Foreskin melanocyte (primary cell): ENCODE measurements at places on chromosomes 3 and 15.
A peak's percentile ranks its signal among the peaks of the same experiment; 100 is the strongest.

DNA sequence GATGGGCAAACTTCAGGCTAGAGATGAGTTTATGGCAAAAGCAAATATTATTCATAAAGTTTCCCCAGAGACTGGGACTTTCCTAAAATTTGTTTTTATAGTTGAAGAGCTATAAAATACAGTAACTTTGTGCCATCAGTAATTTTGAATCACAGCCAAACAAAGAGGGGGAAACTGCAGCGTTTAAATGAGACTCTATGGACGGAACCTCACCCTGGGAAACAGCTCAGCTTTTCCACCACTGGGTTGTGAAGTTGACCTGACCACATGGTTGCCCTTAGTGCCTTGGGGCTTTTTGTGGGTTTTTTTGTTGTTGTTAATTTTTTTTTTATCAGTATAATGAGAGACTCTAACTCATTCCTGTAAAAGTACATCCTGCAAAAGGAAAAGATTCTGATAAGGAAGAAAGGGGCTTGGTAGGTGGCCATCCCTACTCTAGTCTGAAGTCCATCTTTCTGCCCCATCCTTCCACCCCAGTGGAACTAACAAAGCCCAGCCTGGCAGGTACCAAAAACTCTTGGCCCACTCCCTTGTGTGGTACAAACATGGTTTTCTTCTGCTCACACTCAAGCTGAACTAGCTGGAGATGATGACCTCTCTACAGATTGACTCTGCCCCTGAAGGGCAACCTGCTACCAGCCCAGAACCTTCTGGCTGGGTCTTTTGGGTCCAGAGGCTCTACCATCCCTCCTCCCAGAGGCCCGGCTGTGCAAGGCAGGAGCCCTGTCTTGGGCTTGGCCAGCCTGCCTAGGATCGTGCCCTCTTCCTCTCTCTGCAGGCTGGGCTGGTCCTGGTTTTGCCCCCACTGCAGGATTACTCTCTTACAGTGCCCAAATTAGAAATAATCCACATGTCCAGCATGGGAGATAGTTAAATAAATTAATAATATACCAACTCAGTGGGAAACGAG lies 41.2 kb downstream of the RLBP1 start:
- no peak for DNase-seq

DNA sequence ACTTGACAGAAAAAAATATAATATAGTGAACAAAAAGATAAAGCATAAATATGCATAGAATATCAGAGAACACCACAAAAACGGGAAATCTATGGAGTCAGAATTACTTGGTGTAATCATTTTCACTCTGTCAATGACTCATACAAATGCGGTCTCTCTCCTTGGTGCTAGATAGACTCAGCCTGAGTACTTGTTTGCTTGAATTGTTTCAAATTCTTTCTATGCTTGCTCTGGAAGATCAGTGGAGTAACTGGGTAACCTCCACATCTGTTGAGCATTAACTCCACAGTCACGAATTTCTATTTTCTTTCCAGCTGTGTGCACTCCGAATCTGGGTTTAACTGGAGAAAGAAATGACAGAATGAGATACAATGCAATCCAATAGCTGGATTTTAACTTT lies 760.4 kb downstream of the ZPLD1 start:
- no peak for DNase-seq

- peak; percentile 52 for DNase-seq
Measured at GRCh38 chr3:78728406-78729145, 1039.2 kb downstream of the ROBO1 start.

DNA sequence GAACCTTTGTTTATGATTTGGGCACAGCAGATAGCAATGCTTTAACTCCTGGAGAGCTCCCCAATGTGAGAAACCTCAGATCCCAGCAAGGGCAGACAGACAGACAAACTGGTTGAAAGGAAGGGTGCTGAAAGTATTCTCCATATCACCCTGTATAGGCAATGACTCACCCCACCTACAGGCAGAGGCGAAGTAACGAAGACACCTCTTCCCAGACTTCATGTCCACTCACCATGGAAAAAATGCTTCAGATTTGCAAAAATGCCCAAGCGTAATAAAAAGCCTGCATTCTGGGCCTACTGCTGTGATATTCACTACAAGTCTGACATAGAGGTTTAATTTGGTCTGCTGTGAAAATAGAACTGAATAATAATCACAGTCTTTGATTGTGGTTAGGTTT lies 50.5 kb downstream of the THBS1 start:
- DNase-seq: no peak

- no peak for DNase-seq
Measured at GRCh38 chr15:29342201-29342600, 72.6 kb upstream of the NSMCE3 start.

DNA sequence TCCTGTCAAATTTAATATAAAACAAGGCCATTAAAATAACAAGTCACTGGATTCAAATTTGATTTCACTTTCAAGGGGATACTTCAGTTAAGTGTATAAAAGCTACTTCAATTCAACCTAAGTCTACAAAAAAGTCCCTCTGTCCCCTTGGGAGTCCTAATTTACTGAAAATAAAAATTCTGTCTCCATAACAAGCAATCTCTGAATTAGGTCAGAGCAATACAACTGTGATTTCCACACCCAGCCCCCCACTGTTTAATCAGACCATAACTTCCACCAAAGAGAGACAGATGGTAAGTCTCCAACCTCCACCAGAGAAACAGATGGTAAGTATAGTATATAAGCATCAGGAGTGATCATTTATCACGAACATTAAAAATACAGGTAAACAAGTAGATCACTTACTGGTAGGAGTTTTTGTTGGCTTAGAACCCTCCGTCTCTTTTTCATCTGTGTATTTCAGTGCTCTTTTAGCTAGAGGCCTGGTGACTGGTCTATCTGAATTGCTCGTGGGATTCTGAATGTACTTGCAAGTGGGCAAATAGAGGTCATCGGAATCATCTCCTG lies 12.1 kb downstream of the SGO1 start:
- DNase-seq: no peak

DNA sequence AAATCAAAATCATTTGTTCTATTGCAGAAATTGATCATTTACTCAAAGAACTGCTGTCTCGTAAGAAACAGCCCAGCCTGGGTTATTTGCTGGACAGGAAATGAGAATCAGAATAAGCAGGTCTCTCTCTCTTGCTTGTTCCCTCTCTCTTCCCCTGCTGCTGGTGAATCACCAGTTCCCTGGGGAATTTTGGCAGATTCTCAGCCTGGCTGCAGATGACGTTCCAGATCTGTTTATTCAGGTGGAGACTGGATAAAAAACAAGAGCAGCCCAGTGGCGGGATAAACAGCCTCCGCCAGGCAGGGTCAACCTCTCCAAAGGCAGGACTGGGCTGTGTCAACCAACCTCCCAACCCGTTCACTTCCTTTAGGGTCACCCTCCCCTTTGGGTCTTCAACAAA lies 72.1 kb downstream of the LRIG1 start:
- peak; percentile 35 for DNase-seq

DNA sequence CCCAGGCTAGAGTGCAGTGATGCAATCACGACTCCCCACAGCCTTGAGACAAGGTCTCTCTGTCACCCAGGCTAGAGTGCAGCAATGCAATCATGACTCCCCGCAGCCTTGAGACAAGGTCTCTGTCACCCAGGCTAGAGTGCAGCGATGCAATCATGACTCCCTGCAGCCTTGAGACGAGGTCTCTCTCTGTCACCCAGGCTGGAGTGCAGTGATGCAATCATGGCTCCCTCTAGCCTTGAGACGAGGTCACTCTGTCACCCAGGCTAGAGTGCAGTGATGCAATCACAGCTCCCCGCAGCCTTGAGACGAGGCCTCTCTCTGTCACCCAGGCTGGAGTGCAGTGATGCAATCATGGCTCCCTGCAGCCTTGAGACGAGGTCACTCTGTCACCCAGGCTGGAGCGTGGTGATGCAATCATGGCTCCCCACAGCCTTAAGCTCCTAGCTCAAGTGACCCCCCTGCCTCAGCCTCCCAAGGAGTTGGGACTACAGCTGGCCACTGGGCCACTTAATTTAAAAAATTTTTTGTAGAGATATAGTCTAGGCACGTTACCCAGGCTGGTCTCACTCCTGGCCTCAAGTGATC lies 26.1 kb downstream of the TFRC start:
- no peak for DNase-seq

DNA sequence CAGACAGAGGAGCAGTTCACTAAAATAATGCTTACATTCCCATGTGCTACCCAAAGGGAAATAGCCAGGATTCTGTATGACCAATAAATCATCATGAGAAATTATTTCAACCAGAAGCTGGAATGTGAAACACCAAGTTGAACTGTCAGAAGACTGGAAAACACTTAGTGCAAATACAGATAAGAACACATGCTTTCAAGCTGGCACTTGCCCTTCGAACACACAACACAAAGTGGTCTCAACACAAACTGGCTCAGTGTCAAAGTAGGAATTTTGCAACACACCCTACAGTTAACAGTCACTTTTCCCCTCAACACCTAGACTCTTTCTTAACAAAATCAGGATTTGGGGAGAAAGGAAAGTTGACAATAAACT lies 1.3 kb downstream of the FSD2 start:
- DNase-seq: peak; percentile 3
